LoVo (cell line): ENCODE measurements at places on chromosomes 7 and 10.

DNA sequence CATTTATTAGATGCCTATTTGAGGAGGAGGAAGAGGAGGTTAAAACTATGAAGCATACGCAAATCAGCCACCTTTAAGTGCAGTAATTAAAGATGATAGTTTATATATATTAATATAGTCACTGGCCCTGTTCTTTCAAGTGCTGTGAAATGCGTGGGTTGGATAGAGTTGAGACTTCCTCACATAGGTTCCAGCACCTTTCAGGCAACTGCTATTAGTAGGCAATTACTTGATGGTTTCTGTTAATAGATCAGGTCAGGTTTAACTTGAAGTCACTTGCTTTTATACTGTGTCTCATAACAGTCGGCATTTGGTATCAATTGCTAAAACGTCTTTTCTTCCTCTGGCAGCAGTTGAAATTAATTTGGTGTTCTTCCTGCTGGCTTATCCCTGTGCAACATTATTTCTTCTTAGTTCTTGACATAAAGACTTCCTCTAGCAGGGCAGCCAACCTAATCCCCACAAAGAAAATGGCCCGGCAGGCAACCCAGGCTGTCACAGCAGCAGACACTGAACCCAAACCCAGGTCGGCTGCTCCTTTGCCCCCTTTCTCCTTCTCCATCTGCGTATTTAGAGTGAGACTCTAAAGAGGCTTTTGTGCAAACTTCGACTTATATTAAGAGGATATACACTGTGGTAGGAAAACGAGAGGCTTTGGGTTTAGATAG, 35.3 kb upstream of the BET1 start:
- DNase-seq: no peak

- DNase-seq: peak; percentile 11
Measured at GRCh38 chr10:110226926-110227641, 19.7 kb downstream of the MXI1 start.

GRCh38 chr7:1900847-1901246, 230.8 kb downstream of the ELFN1 start:
- no peak for DNase-seq

GRCh38 chr10:124588736-124589490, 127.3 kb downstream of the LHPP start:
- DNase-seq: peak; percentile 4

- DNase-seq: no peak
Measured at GRCh38 chr7:148543-148931, 43.8 kb upstream of the FAM20C start.

GRCh38 chr7:47344171-47344955, 237.5 kb downstream of the TNS3 start:
- no peak for DNase-seq
